ENCODE measurements at places on chromosomes 2 and 18.
A peak's percentile ranks its signal among the peaks of the same experiment; 100 is the strongest.

DNA sequence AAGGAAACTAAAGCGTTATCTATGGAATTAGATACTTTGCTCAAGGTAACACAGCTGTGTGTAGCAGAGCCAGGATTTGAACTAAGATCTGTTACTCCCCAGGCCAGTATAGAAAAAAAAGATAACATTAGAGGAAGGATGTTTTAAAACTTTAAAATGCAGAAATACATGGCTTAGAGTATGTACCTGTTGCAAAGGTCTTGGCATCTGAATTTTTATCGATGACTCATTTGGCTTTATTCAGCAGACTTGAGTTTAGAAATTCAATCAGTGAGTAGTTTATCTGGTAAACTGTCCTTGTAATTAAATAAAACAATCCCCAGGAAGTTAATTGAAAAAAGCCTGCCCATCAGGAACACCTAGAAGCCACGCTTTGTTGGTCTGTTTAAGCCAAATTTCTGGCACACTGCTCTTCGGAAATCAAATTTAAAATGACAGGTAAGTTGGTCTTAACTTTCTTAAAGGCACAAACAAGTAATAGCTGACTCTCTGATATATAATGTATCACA is 36.9 kb downstream of the SCN9A start:
- no peak overlapping the region for H3K4me3 ChIP-seq
- DNase-seq: no peak
- no peak overlapping the region for H3K27ac ChIP-seq

DNA sequence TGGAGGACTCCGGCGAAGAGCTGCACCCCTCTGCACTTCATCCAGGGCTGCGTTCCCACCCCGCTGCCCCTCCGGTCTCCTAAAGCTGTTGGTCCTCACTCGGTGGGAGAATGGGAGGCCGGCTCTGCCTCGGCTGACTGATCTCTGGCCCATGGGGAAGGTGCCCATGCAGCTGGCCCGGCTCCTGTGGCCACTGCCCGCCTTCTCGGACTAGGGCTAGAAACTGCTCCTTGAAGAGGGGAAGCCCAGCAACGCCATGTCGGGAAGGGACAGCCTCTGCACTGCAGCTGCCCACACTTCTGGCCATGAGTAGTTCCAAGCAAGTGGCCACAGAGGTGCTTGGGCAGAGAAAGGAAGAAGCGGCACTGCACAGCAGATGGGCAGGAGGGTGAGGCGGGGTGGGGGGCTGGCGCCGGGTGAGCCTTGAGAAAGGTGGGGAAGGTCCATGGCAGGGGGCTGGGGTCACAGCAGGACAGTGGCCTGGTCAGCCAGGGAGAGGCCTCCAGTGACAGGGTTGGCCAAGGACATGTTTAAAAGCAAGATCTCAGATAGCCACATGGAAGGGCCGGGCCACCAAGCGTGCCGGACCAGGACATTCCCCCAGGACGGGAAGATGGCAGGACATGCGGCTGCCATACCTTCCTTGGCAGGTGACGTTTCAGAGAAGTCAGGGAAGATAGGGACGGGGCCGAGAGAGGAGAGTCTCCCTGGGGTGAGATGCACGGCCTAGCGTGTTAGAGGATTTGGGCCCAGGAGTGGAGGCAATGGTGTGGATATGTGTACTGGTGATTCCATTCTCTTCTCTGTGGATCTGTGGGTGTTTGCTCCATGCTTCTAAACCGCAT is 158.8 kb upstream of the HDAC4 start:
- no peak overlapping the region for H3K27ac ChIP-seq
- H3K4me3 ChIP-seq: no peak overlapping the region
- no peaks in the 10 kb centered on the region for H3K27me3 ChIP-seq
- DNase-seq: no peak
- H3K4me1 ChIP-seq: no peaks in the 10 kb centered on the region

- H3K4me3 ChIP-seq: no peak overlapping the region
- H3K36me3 ChIP-seq: no peaks in the 10 kb centered on the region
- H3K4me1 ChIP-seq: no peaks in the 10 kb centered on the region
- H3K27me3 ChIP-seq: no peaks in the 10 kb centered on the region
- DNase-seq: no peak
Observed at GRCh38 chr2:120847700-120848321, 112.1 kb downstream of the GLI2 start.

- no peaks in the 10 kb centered on the region for H3K4me1 ChIP-seq
- H3K27ac ChIP-seq: no peak overlapping the region
- no peaks in the 10 kb centered on the region for H3K36me3 ChIP-seq
- H3K4me3 ChIP-seq: no peak overlapping the region
- DNase-seq: no peak
Observed at GRCh38 chr2:188196343-188197008, 95.2 kb upstream of the GULP1 start.

- no peaks in the 10 kb centered on the region for H3K36me3 ChIP-seq
- no peak for DNase-seq
- no peaks in the 10 kb centered on the region for H3K27me3 ChIP-seq
- H3K4me3 ChIP-seq: no peak overlapping the region
- H3K27ac ChIP-seq: no peak overlapping the region
Observed at GRCh38 chr18:6859676-6860422, 130.3 kb downstream of the ARHGAP28 start.

- H3K27me3 ChIP-seq: no peaks in the 10 kb centered on the region
- H3K27ac ChIP-seq: no peak overlapping the region
- no peak for DNase-seq
- H3K36me3 ChIP-seq: no peaks in the 10 kb centered on the region
- no peak overlapping the region for H3K4me3 ChIP-seq
Observed at GRCh38 chr2:100840519-100840918, 20.6 kb downstream of the NPAS2 start.

DNA sequence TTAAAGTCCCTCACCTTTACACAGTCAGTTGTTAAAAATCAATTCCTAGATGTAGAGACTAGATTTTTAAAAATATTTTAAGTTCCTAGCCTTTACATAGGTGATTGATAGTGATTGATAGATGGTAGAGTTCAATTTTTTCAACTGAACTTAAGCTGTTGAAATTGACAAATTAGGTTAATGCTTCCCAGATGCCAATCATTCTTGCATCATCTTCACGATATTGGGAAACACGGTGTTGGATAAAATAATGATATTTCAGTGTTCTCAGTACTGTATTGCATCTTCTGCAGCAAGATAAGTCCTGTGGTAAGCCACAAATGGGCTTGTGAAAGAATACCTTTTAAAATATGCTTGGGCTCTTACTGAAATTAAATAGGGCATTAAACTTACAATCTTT is 667.6 kb downstream of the STK39 start:
- no peak overlapping the region for H3K4me3 ChIP-seq
- no peaks in the 10 kb centered on the region for H3K4me1 ChIP-seq
- no peak overlapping the region for H3K27ac ChIP-seq
- no peaks in the 10 kb centered on the region for H3K36me3 ChIP-seq
- no peak for DNase-seq
- H3K27me3 ChIP-seq: no peaks in the 10 kb centered on the region

DNA sequence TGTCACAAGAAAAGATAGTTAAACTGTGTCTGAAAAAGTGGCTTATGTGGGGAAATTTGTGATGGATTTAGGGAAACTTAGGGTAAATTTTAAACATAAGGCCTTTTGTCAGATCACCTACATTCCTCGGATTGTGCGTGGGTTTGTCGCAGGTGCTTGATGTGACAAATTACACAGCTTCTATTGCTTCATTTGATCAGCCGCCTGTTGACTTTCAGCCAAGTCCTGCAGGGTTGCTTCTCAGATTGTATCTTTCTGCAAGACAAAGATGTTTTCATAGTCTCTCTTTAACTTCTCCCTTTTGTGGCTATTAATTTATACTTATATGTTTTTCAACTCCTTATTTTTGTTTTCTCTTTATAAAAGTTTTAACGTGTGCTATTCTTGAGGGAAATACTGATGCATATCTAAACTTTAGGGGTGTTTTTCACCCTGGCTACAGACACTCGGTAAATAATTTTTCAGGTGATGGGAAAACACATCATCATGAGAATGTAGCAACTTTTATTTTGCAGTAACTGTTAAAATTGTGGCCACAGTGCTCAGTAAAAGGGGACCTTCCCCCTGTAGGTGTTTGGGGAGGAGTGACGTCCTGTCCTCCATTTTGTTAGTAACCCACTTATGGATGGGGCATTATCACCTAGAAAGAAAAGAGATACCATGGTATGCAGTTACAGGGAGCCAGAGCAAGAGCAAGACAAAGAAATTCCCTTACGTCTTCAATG is 31.4 kb downstream of the GALM start:
- H3K27me3 ChIP-seq: no peaks in the 10 kb centered on the region
- H3K36me3 ChIP-seq: no peaks in the 10 kb centered on the region
- H3K4me1 ChIP-seq: peaks cover 18% of the 10 kb centered on the region
- peak; percentile 82 for DNase-seq

DNA sequence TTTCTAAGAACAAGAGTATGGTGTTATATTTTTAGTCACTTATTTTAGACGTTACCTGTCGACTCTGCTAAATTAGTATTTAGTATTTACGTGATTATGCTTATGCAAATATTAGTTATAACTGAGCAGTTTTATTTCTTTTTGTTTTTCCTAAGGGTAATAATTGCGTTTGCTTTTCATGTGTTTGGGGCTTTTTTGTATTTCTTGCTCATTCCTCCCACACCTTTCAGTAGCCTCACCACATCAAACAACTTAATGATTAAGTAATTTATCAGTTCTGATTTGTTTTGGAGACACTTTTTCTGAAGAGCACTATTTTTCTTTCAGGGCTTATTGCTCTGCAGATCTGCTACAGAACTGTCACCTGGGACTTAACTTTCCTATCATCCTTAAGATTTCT is 7.5 kb downstream of the SLC4A1AP start:
- no peaks in the 10 kb centered on the region for H3K4me1 ChIP-seq
- no peak overlapping the region for H3K27ac ChIP-seq
- no peaks in the 10 kb centered on the region for H3K27me3 ChIP-seq
- H3K4me3 ChIP-seq: no peak overlapping the region

GRCh38 chr2:86189782-86190416 is 5.4 kb downstream of the IMMT start:
- no peak for DNase-seq
- no peaks in the 10 kb centered on the region for H3K27me3 ChIP-seq
- no peak overlapping the region for H3K27ac ChIP-seq
- no peak overlapping the region for H3K4me3 ChIP-seq
- peaks cover 7% of the 10 kb centered on the region for H3K36me3 ChIP-seq

- H3K4me1 ChIP-seq: peaks cover 29% of the 10 kb centered on the region
- H3K36me3 ChIP-seq: peaks cover 7% of the 10 kb centered on the region
- H3K27ac ChIP-seq: peak overlapping the region; percentile 75
- H3K27me3 ChIP-seq: no peaks in the 10 kb centered on the region
- no peak for DNase-seq
- peak overlapping the region; percentile 60 for H3K4me3 ChIP-seq
Observed at GRCh38 chr2:208266936-208267335, 881 bp downstream of the PIKFYVE start.

- H3K4me3 ChIP-seq: no peak overlapping the region
- peaks cover 11% of the 10 kb centered on the region for H3K27me3 ChIP-seq
- H3K36me3 ChIP-seq: no peaks in the 10 kb centered on the region
- no peak for DNase-seq
- H3K4me1 ChIP-seq: peaks cover 11% of the 10 kb centered on the region
Observed at GRCh38 chr2:25125976-25126375, 42.4 kb downstream of the POMC start.

DNA sequence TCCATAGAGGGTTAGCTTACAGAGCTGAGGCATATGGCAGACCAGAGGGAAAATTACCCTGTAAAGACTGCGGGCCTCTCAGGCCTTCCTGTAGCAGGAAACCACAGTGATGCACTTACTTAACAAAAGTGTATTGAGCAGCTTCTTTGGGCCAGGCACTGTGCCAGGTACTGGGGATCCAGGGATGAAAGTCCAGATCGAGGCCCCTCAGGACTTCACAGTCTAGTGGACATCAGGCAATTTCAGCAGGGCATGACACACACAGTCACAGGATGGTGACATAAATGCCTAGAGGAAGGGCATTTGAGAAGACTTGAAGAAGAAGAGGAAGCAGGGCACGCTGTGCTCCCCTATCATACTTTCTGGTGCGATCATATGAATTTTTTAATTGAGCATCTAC is 71.7 kb downstream of the MARCO start:
- no peak overlapping the region for H3K4me3 ChIP-seq
- no peaks in the 10 kb centered on the region for H3K36me3 ChIP-seq
- no peaks in the 10 kb centered on the region for H3K4me1 ChIP-seq

GRCh38 chr18:75070625-75071483 is 138.1 kb downstream of the PTGR3 start:
- no peaks in the 10 kb centered on the region for H3K36me3 ChIP-seq
- H3K27me3 ChIP-seq: no peaks in the 10 kb centered on the region
- peak; percentile 46 for DNase-seq

- H3K4me1 ChIP-seq: peaks cover 34% of the 10 kb centered on the region
- peak overlapping the region; percentile 94 for H3K4me3 ChIP-seq
- no peaks in the 10 kb centered on the region for H3K36me3 ChIP-seq
Observed at GRCh38 chr2:134119117-134119712, 134.7 kb upstream of the MGAT5 start.

GRCh38 chr2:110124939-110125691 is 9.5 kb upstream of the MALL start:
- H3K36me3 ChIP-seq: no peaks in the 10 kb centered on the region
- H3K27ac ChIP-seq: no peak overlapping the region
- H3K4me1 ChIP-seq: no peaks in the 10 kb centered on the region
- no peak overlapping the region for H3K4me3 ChIP-seq
- no peaks in the 10 kb centered on the region for H3K27me3 ChIP-seq

- no peak overlapping the region for H3K27ac ChIP-seq
- H3K4me3 ChIP-seq: no peak overlapping the region
- no peaks in the 10 kb centered on the region for H3K36me3 ChIP-seq
- no peak for DNase-seq
- H3K4me1 ChIP-seq: no peaks in the 10 kb centered on the region
Observed at GRCh38 chr2:15758848-15759247, 167.2 kb downstream of the DDX1 start.

GRCh38 chr2:26647981-26648380 is 6.8 kb upstream of the CIB4 start:
- H3K27ac ChIP-seq: no peak overlapping the region
- no peaks in the 10 kb centered on the region for H3K27me3 ChIP-seq
- DNase-seq: no peak
- no peak overlapping the region for H3K4me3 ChIP-seq
- no peaks in the 10 kb centered on the region for H3K4me1 ChIP-seq
- H3K36me3 ChIP-seq: no peaks in the 10 kb centered on the region

DNA sequence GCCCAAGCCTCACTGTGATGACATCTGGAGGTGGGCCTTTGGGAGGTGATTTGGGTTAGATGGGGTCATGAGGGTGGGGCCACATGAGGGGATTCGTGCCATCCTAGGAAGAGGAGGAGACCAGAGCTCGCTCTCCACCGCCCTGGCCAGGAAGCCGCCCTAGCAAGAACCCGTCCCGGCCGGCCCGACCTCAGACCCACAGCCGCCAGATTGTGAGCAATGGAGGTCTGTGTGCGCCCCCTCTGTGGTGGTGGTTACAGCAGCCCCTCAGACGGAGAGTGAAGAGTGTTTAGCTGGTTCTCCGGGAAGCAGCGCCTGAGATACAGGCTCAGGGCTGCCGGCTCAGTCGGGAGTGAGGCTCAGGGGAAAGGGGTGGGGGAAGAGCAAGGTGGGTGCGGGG is 83.3 kb downstream of the RTP5 start:
- no peak overlapping the region for H3K4me3 ChIP-seq
- peaks cover 6% of the 10 kb centered on the region for H3K4me1 ChIP-seq
- no peaks in the 10 kb centered on the region for H3K27me3 ChIP-seq
- DNase-seq: no peak

GRCh38 chr18:78610179-78610578 is 369.4 kb upstream of the SALL3 start:
- H3K36me3 ChIP-seq: no peaks in the 10 kb centered on the region
- H3K4me3 ChIP-seq: no peak overlapping the region
- no peaks in the 10 kb centered on the region for H3K4me1 ChIP-seq
- no peaks in the 10 kb centered on the region for H3K27me3 ChIP-seq
- H3K27ac ChIP-seq: no peak overlapping the region

- H3K27ac ChIP-seq: no peak overlapping the region
- H3K4me1 ChIP-seq: no peaks in the 10 kb centered on the region
- DNase-seq: no peak
- no peaks in the 10 kb centered on the region for H3K27me3 ChIP-seq
Observed at GRCh38 chr2:226583715-226584114, 215.9 kb downstream of the IRS1 start.
